Activated CD8-positive, alpha-beta T cell treated with anti-CD3 and anti-CD28 coated beads, Interleukin-2, amount 10 ng/mL, durations not matched to agents 7 days and 5 days (primary cell): ENCODE measurements at places on chromosomes 13 and 19. TPM values are rescaled to one million over a fixed set of nuclear protein-coding genes. Genes with fewer than 3 reads are reported as not detected.

ADGRE3 gene
- total RNA-seq: not detected

ALOX5AP gene
- 71.0 TPM for total RNA-seq

DNA sequence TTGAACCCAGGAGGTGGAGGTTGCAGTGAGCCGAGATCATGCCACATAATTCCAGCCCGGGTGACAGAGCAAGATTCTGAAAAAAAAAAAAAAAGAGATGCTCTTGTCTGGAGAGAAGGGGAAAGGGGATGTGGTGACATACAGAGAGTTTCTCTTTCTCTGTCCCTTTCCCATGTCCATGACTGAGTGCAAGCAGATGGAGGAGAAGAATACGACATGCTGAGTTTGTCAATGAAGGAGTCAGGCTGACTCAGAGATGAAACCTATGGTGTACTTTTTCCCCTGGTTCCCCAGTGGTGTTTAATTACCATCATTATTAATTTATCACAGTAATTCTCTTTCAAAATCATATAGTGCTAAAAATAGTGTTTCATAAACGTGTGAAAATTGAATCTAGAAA is 448.8 kb downstream of the FOXO1 start:
- H3K4me3 ChIP-seq: no peak overlapping the region
- no peaks in the 10 kb centered on the region for H3K27me3 ChIP-seq
- peaks cover 36% of the 10 kb centered on the region for H3K4me1 ChIP-seq
- H3K36me3 ChIP-seq: peaks cover 5% of the 10 kb centered on the region

DNA sequence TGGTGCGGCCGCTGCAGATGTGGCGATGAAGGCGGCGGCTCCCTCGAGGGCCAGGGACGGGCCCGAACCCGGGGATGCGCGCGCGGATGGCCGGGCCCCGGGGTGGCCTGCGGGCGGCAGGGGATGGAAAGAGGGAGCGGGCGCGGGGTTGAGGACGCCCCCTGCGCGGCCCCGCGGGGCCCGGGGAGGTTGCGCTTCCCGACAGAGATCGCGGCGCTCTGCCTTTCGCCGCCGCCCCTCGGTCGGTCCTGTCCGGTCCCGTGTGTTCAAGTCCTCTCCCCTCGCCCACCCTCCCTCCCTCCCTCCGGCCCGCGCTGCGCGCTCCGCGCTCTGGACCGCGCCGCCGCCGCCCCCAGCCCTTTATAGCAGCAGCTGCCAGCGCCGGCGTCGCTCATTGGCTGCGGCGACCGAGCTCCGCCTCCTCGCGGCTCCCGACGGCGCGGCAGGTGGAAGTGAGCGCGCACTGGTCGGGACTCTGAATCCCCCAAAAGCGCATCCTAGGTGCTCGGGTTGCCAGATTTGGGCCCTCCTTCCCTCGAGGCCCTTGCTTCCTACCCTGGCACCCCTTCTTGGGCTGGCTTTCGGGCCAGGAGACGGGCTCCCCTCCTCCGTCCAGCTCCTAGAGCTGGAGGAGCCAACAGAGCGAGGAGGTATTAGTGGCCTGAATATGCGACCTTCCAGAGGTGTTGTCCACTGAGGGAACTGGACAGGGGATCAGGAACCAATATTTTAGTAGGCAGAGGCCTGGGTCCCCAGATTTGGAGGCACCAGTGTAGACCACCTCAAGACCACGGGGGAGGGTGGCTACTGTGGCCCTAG is at the start of gene ELAVL3:
Gene ELAVL3 (minus strand): TSS at position 332 of the 819 bp plus-strand sequence. CDS start 438 bp downstream, outside the sequence.
- peaks cover 6% of the 10 kb centered on the region for H3K36me3 ChIP-seq
- H3K27ac ChIP-seq: no peak within 1 kb of the TSS
- peaks cover 34% of the 10 kb centered on the region for H3K27me3 ChIP-seq
- no peak for DNase-seq
- peaks cover 28% of the 10 kb centered on the region for H3K4me1 ChIP-seq
- H3K4me3 ChIP-seq: peak within 1 kb of the TSS; percentile 70

- peaks cover 58% of the 10 kb centered on the region for H3K36me3 ChIP-seq
- no peak for DNase-seq
- no peak overlapping the region for H3K4me3 ChIP-seq
- peaks cover 24% of the 10 kb centered on the region for H3K4me1 ChIP-seq
Observed at GRCh38 chr13:99527301-99527700, 26.0 kb downstream of the TM9SF2 start.

DNA sequence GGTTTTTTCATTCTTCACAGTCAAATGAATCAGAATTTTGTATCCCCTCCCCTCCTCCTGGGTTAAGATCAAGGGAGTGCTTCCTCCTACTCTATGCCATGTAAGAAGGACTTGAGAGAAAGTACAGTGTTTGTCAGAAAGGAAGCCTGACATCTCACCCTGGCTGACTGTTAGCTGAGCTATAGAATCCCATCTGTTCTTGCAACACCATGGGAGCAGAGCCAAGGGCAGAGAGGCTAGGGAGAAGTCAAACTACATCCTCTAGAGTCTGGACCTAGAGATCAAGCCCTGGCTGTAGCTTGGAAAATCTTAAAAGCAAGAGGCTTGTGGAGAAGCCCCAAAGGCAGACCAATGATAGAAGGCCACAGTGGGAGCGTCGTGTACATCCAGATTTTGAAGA is 145.9 kb downstream of the OLFM4 start:
- no peak overlapping the region for H3K4me3 ChIP-seq
- H3K4me1 ChIP-seq: no peaks in the 10 kb centered on the region
- no peaks in the 10 kb centered on the region for H3K27me3 ChIP-seq
- no peaks in the 10 kb centered on the region for H3K36me3 ChIP-seq
- no peak overlapping the region for H3K27ac ChIP-seq
- no peak for DNase-seq

DNA sequence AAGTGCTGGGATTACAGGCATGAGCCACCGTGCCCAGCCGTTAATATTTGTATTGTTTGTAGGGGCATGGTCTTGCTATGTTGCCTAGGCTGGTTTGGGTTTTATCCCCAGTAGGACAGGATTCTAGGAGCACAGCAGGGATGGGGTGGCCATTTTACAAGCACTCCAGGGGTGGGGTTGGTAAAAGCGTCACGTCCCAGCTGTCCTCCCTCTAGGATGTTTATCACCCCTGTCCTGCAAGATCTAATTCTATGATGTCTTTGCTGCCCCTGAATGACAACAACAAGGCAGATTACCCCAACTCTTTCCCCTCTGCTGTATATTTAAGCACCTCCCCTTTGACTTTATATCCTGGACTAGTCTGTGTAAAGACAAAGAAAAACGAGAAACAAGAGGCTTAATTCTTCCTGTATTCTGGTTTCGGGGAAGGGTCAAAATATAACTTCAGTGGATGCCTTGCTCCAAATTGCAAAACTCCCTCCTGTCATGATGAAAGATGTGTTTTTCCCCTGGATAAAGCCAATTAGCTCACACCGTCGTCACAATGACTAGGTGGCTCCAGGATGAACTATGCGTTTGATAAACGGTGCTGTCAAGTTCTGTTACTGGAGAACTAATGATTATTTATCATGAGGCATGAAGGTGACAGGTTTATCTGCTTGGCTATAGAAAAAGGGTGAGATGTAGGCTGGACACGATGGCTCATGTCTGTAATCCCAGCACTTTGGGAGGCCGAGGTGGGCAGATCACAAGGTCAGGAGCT is 27.8 kb upstream of the OR1M1 start:
- H3K4me1 ChIP-seq: peaks cover 4% of the 10 kb centered on the region
- no peak overlapping the region for H3K4me3 ChIP-seq
- H3K27ac ChIP-seq: no peak overlapping the region
- H3K27me3 ChIP-seq: no peaks in the 10 kb centered on the region
- no peak for DNase-seq
- H3K36me3 ChIP-seq: no peaks in the 10 kb centered on the region

- no peaks in the 10 kb centered on the region for H3K4me1 ChIP-seq
- no peak for DNase-seq
- no peak overlapping the region for H3K4me3 ChIP-seq
- H3K36me3 ChIP-seq: no peaks in the 10 kb centered on the region
- H3K27me3 ChIP-seq: no peaks in the 10 kb centered on the region
Observed at GRCh38 chr19:28264556-28264955, 948.4 kb downstream of the UQCRFS1 start.

- DNase-seq: no peak
- H3K36me3 ChIP-seq: no peaks in the 10 kb centered on the region
- H3K4me3 ChIP-seq: no peak overlapping the region
- H3K27me3 ChIP-seq: no peaks in the 10 kb centered on the region
- no peak overlapping the region for H3K27ac ChIP-seq
Observed at GRCh38 chr19:17665058-17665457, 23.1 kb downstream of the UNC13A start.

- H3K4me3 ChIP-seq: no peak overlapping the region
- H3K27ac ChIP-seq: peak overlapping the region; percentile 21
- H3K27me3 ChIP-seq: no peaks in the 10 kb centered on the region
- no peak for DNase-seq
- peaks cover 18% of the 10 kb centered on the region for H3K4me1 ChIP-seq
Observed at GRCh38 chr13:40472427-40473220, 193.8 kb downstream of the FOXO1 start.

CILP2 gene
- 0.24 TPM for total RNA-seq

PALM gene
- total RNA-seq: not detected

GRCh38 chr13:99085139-99085807 is 107.4 kb upstream of the DOCK9 start:
- H3K27ac ChIP-seq: peak overlapping the region; percentile 59
- peak overlapping the region; percentile 81 for H3K4me3 ChIP-seq
- DNase-seq: peak; percentile 27
- peaks cover 37% of the 10 kb centered on the region for H3K4me1 ChIP-seq

- no peak for DNase-seq
- H3K4me1 ChIP-seq: no peaks in the 10 kb centered on the region
- H3K27ac ChIP-seq: no peak overlapping the region
- H3K27me3 ChIP-seq: no peaks in the 10 kb centered on the region
- no peaks in the 10 kb centered on the region for H3K36me3 ChIP-seq
Observed at GRCh38 chr19:51822325-51822724, 27.4 kb downstream of the FPR3 start.

DNA sequence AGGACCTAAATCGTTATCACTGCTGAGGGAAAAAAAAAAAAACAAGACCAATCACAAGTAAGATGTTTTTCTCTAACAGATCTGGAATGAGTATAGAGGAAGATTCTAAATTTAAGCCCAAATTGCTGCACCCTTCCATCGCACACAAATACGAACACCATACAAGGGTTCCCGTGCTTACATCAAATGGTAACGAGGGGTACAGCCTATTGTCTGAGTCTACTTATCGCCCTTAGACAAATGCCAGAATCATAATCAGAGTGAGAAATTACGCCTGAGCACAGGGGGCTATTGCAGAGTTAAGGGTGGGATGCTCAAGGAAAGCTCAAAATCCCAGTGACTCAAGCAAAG is 603 bp downstream of the ZC3H13 start:
- H3K27ac ChIP-seq: peak overlapping the region; percentile 99
- H3K27me3 ChIP-seq: peaks cover 8% of the 10 kb centered on the region
- peaks cover 7% of the 10 kb centered on the region for H3K36me3 ChIP-seq
- no peak for DNase-seq
